ENCODE measurements at places on chromosomes 16 and 17. TPM values are rescaled to one million over a fixed set of nuclear protein-coding genes. Genes with fewer than 3 reads are reported as not detected.

CD300A gene
- 27.8 TPM for total RNA-seq

FOXL1 gene
- 0.83 TPM for total RNA-seq

GRCh38 chr17:773467-774312 lies 8.4 kb downstream of the GLOD4 start:
- no peak for DNase-seq

- DNase-seq, result no peak
Measured at GRCh38 chr16:80500116-80500859, 40.5 kb upstream of the DYNLRB2 start.

GRCh38 chr16:56300891-56301850 lies 109.9 kb downstream of the GNAO1 start:
- no peak for DNase-seq

- no peak for DNase-seq
Measured at GRCh38 chr16:47503936-47504335, 42.8 kb downstream of the PHKB start.

- no peak for DNase-seq
Measured at GRCh38 chr16:87358696-87359095, 24.9 kb downstream of the FBXO31 start.
